Endothelial cell of umbilical vein (primary cell): ENCODE measurements at places on chromosomes 3 and 15.
A peak's percentile ranks its signal among the peaks of the same experiment; 100 is the strongest.

- no peak for DNase-seq
These were observed 19.7 kb downstream of the ANKDD1A start for GRCh38 chr15:64931381-64931780.

GRCh38 chr3:158100681-158101080 is 5.5 kb downstream of the SHOX2 start:
- DNase-seq = no peak

DNA sequence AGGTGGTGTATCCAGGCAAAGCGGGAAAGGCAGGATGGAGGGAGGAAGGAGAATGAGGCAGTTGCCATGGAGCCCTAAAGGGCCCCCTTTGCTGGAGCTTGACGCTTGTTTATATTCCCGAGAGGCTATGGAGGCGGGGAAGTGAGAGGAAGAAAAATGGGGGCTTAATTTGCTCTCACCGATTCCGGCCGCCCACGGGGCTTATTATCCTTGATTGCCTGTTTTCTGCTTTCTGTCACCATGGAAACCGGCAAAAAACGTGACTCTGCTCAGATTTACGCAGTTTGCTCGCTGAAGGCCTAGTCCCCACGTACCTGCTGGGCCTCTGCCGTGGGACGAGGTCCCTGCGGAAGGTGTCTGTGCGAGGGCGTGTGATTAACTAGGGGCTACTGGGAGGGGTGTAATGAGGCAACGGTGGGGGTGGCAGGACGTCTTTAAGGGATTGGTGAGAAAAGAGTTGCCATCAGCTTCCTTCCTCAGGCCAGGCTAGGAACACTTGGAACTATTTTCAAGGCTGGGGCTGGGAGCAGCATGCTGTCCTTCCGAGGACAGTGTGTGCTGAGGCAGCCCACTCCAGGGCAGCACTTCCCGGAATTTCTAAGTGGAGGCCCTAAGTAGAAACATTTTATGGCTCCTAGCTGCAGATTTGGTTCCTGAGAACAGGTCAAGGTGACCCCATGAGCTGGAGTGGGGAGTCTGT is 110.8 kb upstream of the NDN start:
- no peak for DNase-seq

DNA sequence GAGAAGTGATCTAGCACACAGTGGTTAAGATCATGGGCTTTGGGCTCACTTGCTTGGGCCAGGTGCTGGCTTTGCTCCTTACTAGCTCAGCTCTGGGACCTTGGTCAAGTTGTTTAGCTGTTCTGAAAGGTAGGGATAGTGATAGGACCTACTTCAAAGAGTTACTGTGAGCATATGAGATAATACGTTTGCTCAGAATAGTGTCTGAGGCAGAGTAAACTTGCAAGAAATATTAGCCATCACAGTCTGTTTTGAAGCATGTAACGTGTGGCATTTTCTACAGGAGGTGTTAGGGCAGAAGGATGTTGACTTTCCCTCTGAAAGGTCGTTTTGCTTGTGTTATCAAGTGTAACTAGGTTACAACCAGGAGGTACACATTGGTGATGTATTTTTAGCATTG is 34.5 kb upstream of the NFKBIZ start:
- no peak for DNase-seq

GRCh38 chr15:60179786-60180391 is 175.8 kb downstream of the FOXB1 start:
- DNase-seq = peak; percentile 44

GRCh38 chr15:89144491-89144890 is 56.2 kb downstream of the ABHD2 start:
- DNase-seq = no peak

DNA sequence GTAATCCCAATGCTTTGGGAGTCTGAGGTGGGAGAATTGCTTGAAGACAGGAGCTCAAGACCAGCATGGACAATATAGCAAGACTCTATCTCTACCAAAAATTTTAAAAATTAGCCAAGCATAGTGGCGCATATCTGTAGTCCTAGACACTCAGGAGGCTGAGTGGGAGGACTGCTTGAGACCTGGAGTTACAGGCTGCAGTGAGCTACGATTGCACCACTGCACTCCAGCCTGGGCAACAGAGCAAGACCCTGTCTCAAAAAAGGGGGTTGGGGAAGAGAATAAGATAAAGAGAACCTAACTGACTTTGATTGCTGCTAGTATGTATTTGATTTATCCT is 755 bp downstream of the CD200R1 start:
- DNase-seq = no peak
